Stromal cell of bone marrow (primary cell): ENCODE measurements at places on chromosomes 6 and 20.
A peak's percentile ranks its signal among the peaks of the same experiment; 100 is the strongest.

- DNase-seq = no peak
Measured at GRCh38 chr20:9368893-9369292, 145.5 kb upstream of the LAMP5 start.

- DNase-seq = no peak
Measured at GRCh38 chr6:122400462-122401089, 1.1 kb downstream of the HSF2 start.

- DNase-seq = peak; percentile 72
Measured at GRCh38 chr6:4732691-4733315, 43.4 kb upstream of the CDYL start.

GRCh38 chr20:50286609-50287008, 96.0 kb downstream of the CEBPB start:
- DNase-seq = peak; percentile 79

DNA sequence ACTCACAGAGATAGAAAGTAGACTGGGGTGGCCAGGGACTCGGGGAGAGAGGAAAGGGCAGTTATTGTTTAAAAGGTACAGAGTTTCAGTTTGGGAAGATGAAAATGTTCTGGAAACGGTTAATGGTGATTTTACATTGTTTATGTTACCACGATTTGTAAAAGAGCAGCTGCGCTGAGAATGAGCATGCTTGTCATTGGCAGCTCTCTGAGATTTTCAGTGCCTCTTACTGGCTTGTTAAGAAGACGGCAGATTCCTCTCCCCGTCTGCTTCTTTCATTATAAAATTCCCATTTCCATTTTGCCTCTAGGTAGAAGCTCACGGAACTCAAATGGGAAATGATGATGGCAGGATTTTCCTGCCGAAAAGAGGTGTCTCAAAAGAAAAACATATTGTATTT, 39.7 kb upstream of the PPP1R3G start:
- no peak for DNase-seq

GRCh38 chr6:111633822-111634221, 28.1 kb upstream of the TRAF3IP2 start:
- DNase-seq = no peak

DNA sequence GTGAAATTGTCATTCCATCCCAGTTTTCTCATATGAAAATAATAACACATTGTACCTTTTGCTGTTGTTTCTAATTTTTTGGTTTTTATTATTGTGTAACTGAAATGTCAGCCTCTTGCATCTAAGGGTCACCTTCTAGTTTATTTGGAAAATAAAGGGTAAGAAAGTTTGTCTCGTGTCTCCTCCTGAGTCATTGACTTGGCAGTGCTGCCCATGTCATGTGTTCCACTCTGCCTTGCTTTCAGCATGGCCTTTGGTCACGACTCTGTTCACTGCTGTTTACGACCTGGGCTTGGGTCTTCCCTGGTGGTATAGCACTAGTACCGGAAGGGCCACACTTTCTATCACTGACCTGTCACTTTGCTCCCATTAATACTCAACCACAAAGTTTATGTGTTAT, 171.4 kb upstream of the RSPO3 start:
- peak; percentile 36 for DNase-seq

DNA sequence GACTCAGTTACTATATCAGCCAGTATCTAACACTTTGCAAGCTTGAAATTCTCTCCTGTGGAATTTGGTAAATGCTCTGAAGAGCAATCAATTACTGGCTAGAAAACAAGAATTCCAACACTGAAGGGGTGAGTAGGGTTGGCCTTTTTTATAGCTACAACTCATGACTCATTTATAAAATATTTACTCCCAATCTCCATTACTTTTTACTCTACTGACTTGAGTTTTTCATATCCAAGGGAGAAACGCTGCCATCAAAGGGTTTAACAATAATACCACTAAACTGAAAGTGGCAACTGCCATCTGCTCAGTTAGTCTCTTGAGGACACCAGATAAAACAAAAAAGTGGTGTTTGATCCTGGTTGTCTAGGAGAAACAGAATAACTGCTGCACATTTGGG, 203.1 kb downstream of the UBE3D start:
- no peak for DNase-seq

DNA sequence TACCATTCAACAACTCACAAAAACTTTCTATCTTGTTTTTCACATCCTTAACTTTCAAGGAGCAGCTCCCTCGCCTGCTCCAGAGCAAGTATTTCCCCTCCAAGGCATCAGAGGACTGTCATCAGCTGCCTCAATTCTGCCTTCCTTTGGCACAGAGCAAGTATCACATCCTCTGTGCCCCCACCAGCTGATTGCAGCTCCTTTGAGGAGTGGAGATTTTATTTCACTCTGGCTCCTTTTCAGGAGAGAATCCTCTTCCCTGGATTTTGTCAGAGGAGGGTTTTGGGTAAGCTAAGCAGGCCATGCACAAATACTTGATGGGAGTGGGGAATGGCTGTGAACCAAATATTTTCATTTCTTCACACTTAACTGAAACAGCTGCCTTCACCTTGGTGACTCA, 610.5 kb upstream of the FLRT3 start:
- no peak for DNase-seq

- no peak for DNase-seq
Measured at GRCh38 chr20:14913896-14914620, 576.6 kb upstream of the FLRT3 start.

DNA sequence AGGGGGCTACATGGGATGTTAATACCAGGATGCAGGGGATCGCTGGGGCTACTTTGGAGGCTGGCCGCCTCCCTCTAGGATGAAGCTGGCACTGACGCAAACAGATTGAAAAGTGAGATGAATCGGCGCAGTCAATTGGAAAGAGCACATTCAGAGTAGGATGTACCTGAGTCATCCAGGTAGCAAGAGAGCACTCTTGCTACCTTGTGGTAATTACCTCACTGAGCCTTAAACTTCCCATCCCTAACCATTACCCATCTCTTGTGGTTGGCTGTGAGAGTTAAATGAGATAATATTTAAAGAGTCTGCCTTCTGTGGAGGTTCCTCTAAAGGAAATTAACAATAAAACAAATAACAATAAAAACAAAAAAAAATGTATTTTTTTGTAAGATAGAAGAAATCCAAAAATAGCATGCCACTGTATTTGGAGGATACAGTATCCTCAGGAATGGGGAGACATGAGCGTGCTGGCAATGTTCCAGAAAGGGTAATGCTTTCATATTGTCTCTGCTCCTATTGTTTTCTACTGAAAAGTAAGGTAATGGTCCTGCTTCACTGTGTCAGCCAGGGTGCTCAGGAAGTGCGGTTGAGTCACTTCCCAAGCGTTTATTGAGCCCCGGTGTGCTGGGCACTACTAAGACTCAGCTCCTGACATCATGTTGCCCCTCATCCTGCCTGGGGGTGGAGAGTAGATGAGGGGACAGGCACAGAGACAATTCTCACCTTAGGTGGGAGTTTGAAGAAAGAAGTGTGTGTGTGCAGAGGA, 301.1 kb downstream of the EYA4 start:
- DNase-seq = no peak

DNA sequence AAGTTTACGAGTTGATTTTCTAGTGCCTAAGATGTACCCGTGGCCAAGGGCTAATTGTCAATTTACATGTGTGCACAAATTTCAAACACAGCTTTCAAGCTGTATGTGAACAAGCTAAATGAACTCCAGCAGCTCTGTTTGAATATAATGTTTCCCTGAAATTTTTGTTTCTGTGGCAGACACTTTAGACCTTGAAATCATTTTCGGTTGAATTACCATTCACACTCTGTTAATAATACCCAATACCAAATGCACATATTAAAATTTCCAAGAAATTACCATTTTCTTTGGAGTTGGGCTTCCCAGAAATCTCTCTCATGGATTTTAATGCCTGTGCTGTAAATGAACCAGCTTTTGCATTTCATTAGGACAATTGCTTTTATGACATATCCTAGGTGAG, 506.1 kb upstream of the ID4 start:
- no peak for DNase-seq

DNA sequence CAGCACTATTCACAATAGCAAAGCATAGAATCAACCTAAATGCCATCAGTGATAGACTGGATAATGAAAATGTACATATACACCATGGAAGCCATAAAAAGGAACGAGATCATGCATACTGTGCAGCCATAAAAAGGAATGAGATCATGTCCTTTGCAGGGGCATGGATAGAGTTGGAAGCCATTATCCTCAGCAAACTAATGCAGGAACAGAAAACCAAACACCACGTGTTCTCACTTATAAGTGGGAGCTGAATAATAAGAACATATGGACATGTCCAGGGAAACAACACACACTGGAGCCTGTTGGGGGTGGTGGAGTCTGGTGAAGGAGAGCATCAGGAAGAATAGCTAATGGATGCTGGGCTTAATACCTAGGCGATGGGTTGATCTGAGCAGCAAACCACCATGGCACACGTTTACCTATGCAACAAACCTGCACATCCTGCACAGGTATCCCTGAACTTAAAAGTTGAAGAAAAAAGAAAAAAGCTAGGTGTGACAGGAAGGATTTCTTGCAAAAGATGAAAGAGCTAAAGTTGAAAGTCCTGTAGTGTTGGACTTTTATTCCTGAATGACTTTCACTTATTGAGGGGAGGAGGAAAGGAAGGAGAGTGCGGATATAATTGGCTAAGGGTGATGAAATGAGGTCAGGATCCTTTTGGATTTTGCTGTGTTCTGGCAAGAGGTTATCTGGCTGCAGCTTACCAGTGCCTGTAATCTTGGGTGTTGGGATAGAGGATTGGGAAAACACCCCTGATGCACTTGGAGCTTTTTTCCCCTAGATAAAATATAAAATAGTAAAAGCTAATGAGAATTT, 8.5 kb downstream of the TRMT11 start:
- no peak for DNase-seq

- DNase-seq = peak; percentile 84
Measured at GRCh38 chr6:16316741-16317251, 78.4 kb downstream of the GMPR start.

GRCh38 chr6:30885481-30885998, 1.2 kb downstream of the DDR1 start:
- no peak for DNase-seq

DNA sequence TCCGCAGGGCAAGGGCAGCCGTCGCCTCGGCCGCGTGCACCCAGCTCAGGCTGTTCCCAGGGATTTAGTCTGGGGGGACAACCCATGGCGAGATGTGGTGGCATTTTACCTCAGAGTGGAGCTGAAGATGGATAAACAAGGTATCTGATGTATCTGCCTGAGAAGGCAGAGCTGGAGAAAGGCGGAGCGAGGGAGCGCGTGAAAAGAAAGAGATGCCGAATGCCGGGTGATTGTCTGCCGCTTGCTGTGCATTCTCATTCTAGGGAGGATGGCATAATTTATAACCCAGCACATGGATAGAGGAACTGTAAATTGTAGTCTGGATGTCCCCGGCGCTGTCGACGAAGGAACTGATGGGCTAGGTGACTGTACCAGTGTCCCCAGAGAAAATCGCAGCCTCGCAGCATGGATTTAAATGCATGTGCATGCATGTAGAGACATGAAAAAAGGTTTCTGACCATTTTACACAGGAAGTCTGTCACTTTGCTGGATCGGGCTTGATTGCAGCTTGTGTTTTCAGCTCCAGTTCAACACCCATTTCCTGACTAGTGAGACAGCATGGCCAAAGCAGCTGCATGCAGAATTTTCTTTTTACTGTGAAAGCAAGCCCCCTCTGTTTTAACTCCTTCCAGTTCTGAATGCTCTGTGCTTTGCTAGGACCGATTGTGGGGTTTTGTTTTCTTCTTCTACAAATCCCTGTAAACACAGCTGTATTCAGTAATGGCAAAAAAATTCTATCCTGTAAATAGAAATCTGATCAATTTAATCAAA, 149.7 kb downstream of the PRL start:
- DNase-seq = no peak

GRCh38 chr6:155313602-155314091, 637 bp downstream of the TFB1M start:
- DNase-seq = no peak

DNA sequence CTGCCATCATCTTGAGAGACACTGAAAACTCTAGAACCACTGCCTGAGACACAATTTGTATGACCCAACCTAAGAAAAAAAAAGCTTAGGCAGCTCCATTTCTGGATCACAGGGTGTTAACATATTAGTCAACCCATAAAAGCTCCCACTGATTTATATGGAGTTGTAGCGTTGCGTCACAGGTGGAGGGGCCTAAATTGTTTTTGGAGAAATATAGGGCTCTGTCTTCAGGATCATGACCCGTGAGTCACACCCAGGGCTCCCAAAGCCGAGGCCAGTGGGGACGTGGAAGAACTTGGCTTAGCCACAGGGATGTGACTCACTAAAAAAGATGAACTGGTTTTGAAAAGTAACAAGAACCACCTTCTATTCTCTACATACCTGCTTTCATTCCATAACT, 116.5 kb upstream of the BMP2 start:
- peak; percentile 91 for DNase-seq

- DNase-seq = no peak
Measured at GRCh38 chr6:66418906-66419305, 711.9 kb upstream of the EYS start.

DNA sequence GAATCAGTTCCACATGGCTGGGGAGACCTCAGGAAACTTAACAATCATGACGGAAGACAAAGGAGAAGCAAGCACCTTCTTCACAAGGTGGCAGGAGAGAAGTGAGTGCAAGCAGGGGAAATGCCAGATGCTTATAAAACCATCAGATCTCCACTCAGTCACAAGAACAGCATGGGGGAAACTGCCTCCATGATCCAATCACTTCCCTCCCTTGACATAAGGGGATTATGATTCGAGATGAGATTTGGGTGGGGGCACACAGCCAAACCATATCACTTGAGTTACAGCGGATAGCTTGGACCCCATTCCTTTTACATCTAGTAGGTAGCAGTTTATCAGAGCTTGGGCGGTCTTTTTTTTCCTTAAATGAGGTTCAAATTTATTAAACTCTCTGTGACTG, 19.1 kb downstream of the AFDN start:
- no peak for DNase-seq

DNA sequence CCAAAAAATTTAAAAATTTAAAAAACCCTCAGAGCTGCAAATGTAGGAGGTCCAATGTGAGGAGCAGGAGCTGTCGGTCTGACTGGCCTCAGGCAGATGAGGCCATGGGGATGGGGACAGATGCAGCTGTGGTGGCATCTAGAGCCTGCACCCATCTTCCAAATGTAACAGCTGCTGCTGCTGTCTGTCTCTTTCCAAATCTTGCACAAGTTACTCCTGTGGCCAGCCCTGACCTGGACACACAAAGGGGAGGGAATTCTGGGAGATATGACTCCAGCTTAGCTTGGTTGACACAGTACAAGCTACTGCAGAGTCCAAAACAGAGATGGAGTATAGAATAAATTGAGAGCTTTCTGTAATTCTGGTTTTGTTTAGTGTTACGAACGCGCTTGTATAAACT, 115.2 kb downstream of the PRND start:
- no peak for DNase-seq

- DNase-seq = peak; percentile 81
Measured at GRCh38 chr20:36493801-36494114, 47.6 kb upstream of the MYL9 start.

DNA sequence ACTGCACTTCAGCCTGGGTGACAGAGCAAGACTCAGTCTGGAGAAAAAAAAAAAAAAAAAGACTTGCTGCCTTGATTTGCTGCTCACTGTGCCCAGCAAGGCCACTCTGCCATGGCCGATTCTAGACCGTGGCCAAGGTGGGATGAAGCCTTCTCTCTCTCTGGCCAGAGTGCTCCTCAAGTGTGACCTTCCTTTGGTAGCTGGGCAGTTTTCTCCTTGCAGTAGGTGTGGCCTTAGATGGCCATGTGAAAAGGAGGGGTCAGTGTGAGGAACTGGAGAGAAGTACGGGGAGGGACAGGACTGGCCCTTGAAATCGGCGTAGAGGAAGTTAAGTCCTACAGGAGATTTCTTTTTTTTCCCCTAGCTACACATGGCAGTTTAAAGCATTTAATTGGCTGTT, 272.0 kb downstream of the ARID1B start:
- no peak for DNase-seq

- no peak for DNase-seq
Measured at GRCh38 chr20:7410150-7410549, 530.1 kb downstream of the HAO1 start.
